Uterine smooth muscle cell (primary cell): ENCODE measurements at places on chromosomes 2 and 18. TPM values are rescaled to one million over a fixed set of nuclear protein-coding genes. Genes with fewer than 3 reads are reported as not detected.

REG1B gene
- total RNA-seq: not detected in 2 replicates

GCG gene
- not detected in 2 replicates for total RNA-seq

GULP1 gene
- 68.8 and 80.1 TPM in 2 replicates for total RNA-seq

LCT gene
- total RNA-seq: under 0.01 TPM in 2 replicates

SPP2 gene
- not detected in 2 replicates for total RNA-seq

ALLC gene
- total RNA-seq: 0.25 TPM in 1 of 2 replicates, not detected in the other

ANKRD29 gene
- total RNA-seq: 2.3 and 6.1 TPM in 2 replicates

CCL20 gene
- total RNA-seq: not detected in 2 replicates

COA5 gene
- 20.9 and 30.9 TPM in 2 replicates for total RNA-seq

DUSP2 gene
- total RNA-seq: 1.7 and 2.3 TPM in 2 replicates

MERTK gene
- total RNA-seq: 0.11 and 0.37 TPM in 2 replicates

PMAIP1 gene
- total RNA-seq: 67.4 and 71.5 TPM in 2 replicates

CHAC2 gene
- 3.5 and 11.8 TPM in 2 replicates for total RNA-seq

WDSUB1 gene
- total RNA-seq: 10.2 and 14.9 TPM in 2 replicates

ICOS gene
- not detected in 2 replicates for total RNA-seq

TCF7L1 gene
- total RNA-seq: 2.3 and 3.2 TPM in 2 replicates

TEX44 gene
- not detected in 2 replicates for total RNA-seq

C2orf66 gene
- under 0.01 and 0.12 TPM in 2 replicates for total RNA-seq

UGT1A4 gene
- not detected in 2 replicates for total RNA-seq

SLC11A1 gene
- 0.11 and 0.25 TPM in 2 replicates for total RNA-seq

DLGAP1 gene
- total RNA-seq: 0.12 and 0.33 TPM in 2 replicates

SLC38A11 gene
- total RNA-seq: 0.22 and 1.5 TPM in 2 replicates

PLEKHH2 gene
- total RNA-seq: 11.7 and 20.6 TPM in 2 replicates

PARD3B gene
- 13.7 and 18.0 TPM in 2 replicates for total RNA-seq

LOXHD1 gene
- not detected in 2 replicates for total RNA-seq

TRABD2A gene
- 2.5 and 4.8 TPM in 2 replicates for total RNA-seq

MARCHF4 gene
- total RNA-seq: 2.4 and 3.1 TPM in 2 replicates

NAT8 gene
- not detected in 2 replicates for total RNA-seq

STARD6 gene
- total RNA-seq: not detected in 2 replicates

SERPINB10 gene
- total RNA-seq: 0.25 and 1.00 TPM in 2 replicates

TGFA gene
- total RNA-seq: not detected in 2 replicates

ALPG gene
- total RNA-seq: not detected in 2 replicates

OTOS gene
- not detected in 2 replicates for total RNA-seq

VPS4B gene
- total RNA-seq: 51.6 and 52.9 TPM in 2 replicates

COBLL1 gene
- 9.1 and 14.5 TPM in 2 replicates for total RNA-seq

STPG4 gene
- total RNA-seq: 0.12 and 0.44 TPM in 2 replicates

NEU2 gene
- not detected in 2 replicates for total RNA-seq

CNGA3 gene
- total RNA-seq: not detected in 2 replicates

DCC gene
- total RNA-seq: 2.3 and 5.1 TPM in 2 replicates

VSNL1 gene
- 0.77 and 0.87 TPM in 2 replicates for total RNA-seq

LBX2 gene
- total RNA-seq: 1.4 and 2.0 TPM in 2 replicates

COLEC12 gene
- total RNA-seq: 7.2 and 13.2 TPM in 2 replicates
